Left cardiac atrium (tissue), 4 donors: ENCODE measurements at places on chromosomes 5 and 9.

GRCh38 chr9:129906298-129906697 is 71.0 kb downstream of the USP20 start:
- DNase-seq, result no peak

DNA sequence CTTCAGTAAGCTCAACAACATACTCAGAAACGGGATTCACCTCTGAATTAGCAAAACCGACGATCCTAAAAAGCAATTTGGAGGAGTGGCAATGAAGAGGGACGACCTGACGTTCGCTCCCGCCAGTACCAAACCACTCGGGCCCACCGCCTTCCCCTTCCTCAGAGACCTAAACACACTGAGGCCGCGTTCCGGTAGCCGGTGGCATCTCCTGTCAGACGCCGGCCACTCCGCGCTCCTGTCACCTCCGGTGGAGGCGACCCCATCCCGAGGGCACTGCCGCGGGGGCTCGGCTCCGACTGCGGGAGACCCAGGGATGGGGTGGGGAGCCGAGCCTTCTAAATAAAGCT is 617 bp downstream of the PPP6C start:
- DNase-seq, result no peak

DNA sequence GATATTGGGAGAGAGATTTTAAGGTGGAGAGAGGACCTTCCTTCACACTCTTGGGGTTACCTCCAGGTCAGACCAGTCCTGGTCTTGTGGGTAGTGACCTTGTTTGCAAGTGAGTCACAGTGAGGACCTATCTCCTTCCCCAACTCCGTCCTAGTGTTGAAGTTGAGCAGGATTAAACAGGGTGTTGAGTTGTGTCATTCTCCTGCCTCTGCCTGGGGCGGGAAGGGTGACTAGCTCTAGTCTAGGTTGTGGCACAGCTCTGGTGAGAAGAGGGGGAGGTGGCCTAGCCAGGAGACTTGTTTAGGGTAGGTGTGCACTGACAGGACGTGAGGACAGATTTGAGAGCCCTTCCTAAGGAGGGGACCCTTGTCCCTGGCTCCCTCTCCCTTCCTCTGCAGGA is 119.6 kb upstream of the PITX1 start:
- DNase-seq, result no peak

GRCh38 chr9:117191504-117192261 is 223.2 kb downstream of the ASTN2 start:
- DNase-seq, result no peak

- peak; percentile 48 for DNase-seq
Measured at GRCh38 chr9:129383019-129383560, 205.0 kb upstream of the IER5L start.

DNA sequence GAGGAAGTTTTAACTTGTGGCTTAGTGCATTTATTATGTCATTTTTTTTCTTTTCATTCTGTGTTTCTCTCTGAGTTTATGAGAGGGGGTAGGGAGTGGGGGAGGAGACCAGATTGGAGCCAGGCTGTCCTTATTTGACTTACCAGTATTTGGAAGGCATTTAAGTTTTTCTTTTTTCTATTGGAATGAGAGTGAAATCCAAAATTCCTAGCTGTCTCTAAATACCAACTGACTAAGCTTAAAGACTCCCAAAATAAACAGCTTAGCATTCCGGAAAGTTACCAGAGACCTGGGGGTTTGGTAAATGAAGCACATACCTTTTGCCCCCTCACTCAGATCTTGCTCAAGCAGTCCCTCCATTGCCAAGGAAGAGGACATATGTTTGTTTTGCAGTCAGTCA is 581.9 kb upstream of the BRINP1 start:
- no peak for DNase-seq

- no peak for DNase-seq
Measured at GRCh38 chr9:26756881-26757280, 135.7 kb downstream of the CAAP1 start.

- no peak for DNase-seq
Measured at GRCh38 chr5:1325191-1325741, 19.6 kb downstream of the CLPTM1L start.

- DNase-seq, result peak; percentile 57
Measured at GRCh38 chr9:92506184-92506857, 24.0 kb upstream of the ASPN start.

GRCh38 chr9:78575081-78575480 is 278.2 kb downstream of the PSAT1 start:
- DNase-seq, result no peak

DNA sequence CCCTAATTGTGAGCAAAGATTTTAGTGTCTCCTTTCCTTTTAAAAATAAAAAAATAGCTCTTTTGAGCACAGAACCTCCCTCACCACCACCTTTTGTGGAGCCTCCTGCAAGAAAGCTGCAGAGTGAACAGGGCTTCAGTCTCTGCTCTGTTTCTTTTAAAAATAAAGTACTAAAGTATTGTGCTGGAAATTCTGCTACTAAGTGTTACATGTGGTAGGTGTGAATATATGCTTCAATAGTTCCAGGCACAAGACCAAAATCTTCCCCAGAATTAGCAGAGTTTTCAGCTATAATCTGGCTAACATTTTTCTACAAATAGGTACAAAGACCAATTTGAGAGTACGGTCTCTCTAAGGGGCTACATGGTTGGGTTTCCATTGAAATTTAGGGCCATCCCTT is 40.3 kb upstream of the NFIB start:
- DNase-seq, result no peak

DNA sequence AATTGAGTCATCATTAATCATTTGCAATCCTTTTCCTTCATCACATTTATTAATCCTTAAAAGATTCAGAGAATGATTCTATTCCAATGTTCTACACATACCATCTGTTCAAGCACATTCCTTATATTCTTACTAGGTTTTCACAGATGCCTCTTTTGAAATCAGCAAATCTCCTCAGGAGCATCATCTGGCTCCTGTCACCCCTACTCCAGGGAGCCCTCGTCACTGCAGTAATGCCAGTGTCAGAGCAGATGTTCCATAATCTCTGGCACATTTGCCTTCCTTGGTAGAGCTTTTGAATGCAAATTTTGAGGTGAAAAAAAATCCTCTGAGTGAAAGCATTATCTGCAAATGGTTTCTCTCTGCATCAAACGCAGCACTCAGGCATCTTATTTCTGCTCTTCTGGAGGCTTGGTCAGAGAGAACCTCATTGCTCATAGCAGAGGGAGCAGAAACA is 7.6 kb upstream of the KCNV2 start:
- DNase-seq, result no peak

GRCh38 chr5:126509339-126509738 is 85.7 kb downstream of the ALDH7A1 start:
- DNase-seq, result no peak

DNA sequence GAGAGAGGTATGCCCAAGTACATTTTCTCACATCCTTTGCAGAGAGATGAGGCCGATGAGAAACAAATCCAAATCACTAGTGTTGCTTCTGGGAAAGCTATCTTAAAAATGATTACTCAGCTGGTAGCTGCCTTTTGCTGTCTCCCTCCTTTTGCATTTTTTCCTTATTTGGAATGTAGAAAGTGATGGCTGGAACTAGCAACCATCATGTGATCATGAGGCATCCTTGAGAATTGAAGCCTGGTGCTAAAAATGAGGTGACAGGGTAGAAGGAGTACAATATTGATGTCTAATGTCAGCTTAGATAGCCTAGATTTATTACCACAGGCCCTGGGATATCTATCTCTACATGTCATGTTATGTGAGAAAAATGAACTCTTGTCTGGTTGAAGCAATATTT is 109.3 kb upstream of the TAF11L2 start:
- DNase-seq, result no peak

DNA sequence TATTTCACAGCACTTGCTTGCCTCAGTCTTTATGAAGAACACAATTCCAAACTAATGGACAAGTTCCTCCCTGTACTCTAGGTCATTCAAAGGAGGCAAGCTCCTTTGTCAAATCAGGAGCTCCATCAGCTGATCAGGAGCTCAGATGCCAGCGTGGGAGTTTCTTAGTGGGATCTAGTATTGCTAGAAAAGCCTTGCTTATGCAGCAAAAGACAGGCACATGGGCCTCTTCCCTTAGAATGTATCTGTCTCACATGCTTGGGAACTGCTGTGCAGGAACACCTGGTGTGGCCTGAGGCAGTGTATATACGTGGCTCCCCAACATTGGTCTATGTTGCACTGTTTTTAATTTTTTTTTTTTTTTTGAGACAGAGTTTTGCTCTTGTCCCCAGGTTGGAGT is 21.4 kb upstream of the HAVCR1 start:
- DNase-seq, result no peak

- DNase-seq, result no peak
Measured at GRCh38 chr9:88037285-88037845, 63.0 kb upstream of the CDK20 start.

DNA sequence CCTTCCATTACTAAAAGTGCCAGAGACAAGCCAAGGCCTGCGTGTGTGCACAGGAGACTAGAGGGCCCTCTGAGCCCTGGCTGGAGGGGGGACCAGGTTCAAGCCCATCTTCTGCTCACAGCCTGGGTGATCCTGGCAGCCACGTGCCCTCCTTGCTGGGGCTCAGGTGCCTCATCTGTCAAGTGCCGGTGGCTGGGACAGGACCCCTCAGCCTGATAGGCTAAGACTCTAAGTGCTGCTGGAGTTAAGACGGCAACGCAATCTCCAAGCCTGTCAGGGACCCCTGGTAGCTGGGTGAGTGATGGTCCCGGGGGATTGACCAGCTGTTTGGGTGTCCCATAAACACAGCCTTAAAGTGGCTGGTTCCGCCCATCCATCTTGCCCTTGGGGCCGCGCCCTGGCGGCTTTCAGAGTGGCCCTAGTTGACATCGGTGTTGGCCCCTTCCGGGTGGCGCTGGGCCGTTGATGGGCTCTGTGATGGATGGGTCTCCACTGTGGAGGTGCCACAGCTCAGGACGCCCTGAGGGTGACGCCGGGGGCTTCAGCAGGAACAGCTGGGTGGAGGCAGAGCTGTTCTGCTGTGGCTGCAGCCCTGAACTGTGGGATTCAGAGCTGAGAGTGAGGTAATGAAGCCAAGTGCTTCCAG is 136.2 kb downstream of the BARX1 start:
- no peak for DNase-seq

- DNase-seq, result no peak
Measured at GRCh38 chr5:178295589-178295988, 63.0 kb upstream of the PHYKPL start.

DNA sequence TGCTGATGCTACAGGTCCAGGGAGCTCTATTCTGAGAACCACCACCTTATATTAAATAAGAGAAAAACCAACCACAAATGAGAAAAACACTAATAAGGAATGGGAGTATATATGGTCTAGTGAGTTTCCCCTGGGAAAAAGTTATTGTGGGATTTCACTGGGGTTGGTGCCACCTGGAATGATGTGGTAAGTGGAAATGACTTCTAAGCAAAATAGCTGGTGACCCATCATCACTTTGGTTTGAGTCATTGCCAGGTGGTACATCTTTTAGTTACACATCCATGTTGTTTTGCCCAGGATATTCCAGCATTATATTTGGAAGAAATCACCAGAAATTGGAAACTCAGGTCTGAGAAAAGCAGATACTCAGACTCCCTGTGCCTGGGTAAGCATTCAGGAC is 437.3 kb downstream of the DTWD2 start:
- no peak for DNase-seq

GRCh38 chr5:5436203-5436760 is 13.8 kb downstream of the ICE1 start:
- no peak for DNase-seq

GRCh38 chr9:18379073-18379811 is 94.7 kb upstream of the ADAMTSL1 start:
- DNase-seq, result no peak

DNA sequence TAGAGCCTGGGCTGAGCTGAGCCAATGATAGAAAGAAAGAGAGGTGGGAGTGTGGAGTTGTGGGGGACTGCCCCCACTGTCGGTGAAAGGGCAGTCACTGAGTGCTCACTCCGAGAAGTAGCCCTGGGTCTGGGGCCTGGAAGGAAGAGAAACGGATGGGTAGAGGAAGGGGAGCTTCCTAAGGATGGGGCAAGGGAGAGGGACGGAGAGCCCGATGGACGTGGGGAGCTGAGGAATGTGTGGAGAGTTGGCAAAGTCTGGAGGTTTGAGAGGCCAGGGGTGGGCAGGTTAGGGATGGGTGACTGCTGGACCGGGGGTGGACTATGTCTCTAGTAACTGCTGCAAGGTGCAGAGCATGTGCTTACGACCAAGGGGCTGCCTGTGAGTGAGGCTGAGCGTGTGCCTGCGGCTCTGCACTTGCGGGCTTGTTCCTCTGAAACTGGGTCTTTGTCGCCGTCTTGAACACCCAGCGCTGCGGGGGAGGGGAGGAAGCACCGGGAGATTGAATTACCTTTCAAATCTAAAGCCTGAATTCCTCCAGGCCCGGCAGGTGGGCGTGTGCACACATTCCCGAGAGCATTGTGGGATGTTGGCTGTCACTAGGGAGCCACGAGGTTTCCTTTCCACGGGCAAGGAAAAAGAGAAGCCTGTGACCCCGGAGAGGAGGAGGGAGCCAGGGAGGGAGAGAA is 76.4 kb upstream of the ARAP3 start:
- DNase-seq, result no peak

- peak; percentile 56 for DNase-seq
Measured at GRCh38 chr9:128055344-128056040, 11.6 kb downstream of the NAIF1 start.

DNA sequence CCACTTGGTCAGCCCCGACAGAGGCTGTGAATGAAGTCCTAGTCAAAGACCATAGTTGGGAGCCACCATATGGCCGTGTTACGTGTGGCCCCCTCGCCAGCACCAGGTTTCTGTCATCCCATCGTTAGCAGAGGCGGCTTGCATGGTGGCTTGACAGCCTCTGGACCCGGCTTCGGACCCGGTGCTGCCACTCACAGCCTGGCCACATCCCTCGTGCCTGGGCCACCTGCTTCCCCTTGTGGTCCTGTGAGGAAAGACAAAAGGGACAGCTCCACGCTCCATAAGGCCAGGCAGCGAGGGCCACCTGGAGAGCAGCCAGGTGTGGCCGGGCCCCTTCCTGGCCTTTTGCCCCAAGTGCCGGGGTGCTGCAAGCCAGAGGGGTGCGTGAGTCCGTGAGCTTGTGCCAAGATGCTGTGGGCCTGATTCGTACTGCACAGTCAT is 6.2 kb downstream of the NKD2 start:
- no peak for DNase-seq

- DNase-seq, result no peak
Measured at GRCh38 chr9:36142510-36143244, 6.1 kb downstream of the GLIPR2 start.
